Upper lobe of right lung (tissue), 1 donor: ENCODE measurements at places on chromosomes 7 and 10. TPM values are rescaled to one million over a fixed set of nuclear protein-coding genes. Genes with fewer than 3 reads are reported as not detected.

Gene SPDYE6
- not detected for total RNA-seq

Gene ADO
- 16.5 TPM for total RNA-seq

Gene KDM7A
- 16.7 TPM for total RNA-seq

Gene JAZF1
- 20.6 TPM for total RNA-seq

Gene PRPS1L1
- total RNA-seq, result not detected

Gene NPTX2
- total RNA-seq, result 2.1 TPM

Gene AKR1D1
- not detected for total RNA-seq

Gene UCN3
- 1.2 TPM for total RNA-seq

Gene OR2A25
- not detected for total RNA-seq

Gene SYT15
- total RNA-seq, result 45.4 TPM

- no peak for DNase-seq
Observed at GRCh38 chr10:98217801-98218200, 50.2 kb downstream of the LOXL4 start.

DNA sequence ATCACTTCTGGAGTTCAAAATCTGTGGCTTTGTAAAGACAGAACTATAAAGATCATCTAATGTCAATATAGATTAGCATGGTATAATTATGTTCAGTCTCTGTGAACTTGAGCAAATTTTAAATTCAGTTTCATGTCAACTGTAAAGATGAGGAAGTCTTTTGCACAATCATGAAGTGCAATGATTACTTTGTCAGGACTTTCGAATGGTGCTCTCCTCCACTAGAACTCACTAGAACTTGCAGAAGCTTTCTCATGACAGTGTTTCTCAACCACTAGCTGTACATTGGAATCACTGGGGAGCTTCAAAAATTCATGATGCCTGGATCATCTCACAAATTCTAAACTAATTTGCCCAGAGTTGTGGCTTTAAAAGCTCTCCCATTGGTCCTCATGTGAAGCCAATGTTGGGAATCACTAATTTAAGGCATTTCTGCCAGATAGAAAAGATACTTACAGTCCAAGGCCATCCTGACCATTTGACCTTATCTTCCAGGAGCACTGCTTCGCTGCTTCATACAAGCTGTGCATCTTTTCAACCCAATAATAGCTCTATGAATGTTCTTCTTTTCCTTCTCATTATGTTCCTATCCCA, 12.9 kb downstream of the OR2AE1 start:
- no peak for DNase-seq

DNA sequence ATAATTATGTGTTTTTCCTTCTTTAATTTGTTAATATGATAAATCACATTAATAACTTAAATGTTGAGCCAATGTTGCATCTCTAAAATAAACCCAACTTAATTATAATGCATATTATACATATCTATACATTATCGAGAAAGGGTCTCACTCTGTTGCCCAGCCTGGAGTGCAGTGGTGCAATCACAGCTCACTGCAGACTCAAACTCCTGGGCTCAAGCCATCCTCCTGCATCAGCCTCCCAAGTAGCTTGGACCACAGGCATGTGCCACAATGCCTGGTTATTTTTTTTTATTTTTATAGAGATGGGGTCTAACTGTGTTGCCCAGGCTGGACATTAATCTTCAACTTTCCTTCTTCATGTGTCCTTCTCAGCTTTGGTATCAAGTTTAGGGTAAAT, 98.9 kb downstream of the INHBA start:
- no peak for DNase-seq

DNA sequence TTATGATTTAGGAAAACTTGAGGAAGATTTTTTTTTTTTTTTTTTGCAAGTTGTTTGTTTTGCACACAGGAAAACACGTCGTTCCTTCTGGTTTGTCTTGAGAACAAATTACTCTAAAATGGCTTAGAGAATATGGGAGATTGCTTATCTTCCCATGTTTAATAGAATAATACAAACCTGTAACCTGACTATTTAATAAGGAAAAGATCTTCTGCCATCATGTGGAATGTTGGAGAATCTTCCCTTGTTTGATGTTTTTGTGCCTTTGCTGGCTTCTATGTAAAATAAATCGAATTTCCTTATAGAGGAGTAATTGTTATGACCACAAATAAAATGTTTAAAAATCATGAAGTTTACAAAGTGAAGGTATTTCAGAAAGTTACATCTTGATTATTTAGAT, 818.8 kb downstream of the GATA3 start:
- DNase-seq, result no peak

DNA sequence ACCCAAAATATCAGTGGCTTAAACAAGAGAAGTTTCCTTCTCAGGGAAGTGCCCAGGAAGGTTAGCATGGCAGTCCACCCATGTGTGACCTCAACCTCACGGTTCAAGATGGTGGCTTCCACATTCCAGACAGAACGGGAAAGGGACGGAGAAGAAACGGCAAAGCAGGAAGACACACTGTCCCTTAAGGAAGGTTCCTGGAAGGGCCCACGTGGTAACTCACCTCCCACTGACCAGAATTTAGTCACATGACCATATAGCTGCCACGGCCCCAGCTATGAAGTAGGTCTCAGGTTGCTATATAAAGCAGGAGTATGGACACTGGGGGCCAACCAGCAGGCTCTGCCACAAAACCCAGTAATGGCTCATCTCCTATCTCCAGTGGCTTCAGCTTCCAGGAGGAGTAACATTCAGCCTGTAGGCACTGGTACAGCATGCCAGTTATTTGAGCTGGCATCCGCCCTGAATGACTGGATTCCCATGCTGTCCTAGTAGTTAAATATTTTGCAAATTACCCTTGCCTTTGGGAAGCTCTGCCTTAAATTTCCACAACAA, 278.5 kb upstream of the KLF14 start:
- DNase-seq, result no peak

- no peak for DNase-seq
Observed at GRCh38 chr10:79453392-79453791, 8.0 kb upstream of the ZCCHC24 start.

GRCh38 chr7:131188367-131189339, 139.0 kb upstream of the MKLN1 start:
- DNase-seq, result no peak

DNA sequence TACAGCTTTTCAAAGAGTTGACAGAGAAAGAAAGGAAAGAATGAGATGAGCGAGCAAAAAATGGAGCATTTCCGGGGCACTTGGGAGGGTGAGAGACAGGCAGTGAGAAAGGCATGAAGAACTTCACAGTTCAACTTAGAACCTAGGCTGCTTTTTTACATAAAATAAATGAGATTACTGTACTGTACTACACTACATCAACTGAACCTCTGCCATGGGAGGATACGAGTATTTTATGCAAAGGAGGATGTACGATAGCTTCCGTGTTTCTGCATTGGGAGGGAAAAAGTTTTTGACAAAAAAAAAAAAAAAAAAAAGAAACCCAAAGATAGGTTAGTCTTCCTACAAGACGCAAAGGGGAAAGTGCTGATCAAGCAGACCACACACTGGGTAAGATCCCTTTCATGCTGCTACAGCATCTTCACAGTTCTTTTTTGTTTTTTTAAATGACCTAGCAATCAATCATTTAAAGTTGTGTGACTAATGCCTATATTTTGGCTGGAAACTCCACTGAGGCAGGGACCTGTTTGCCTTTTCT, 88.0 kb downstream of the RAPGEF5 start:
- DNase-seq, result no peak

DNA sequence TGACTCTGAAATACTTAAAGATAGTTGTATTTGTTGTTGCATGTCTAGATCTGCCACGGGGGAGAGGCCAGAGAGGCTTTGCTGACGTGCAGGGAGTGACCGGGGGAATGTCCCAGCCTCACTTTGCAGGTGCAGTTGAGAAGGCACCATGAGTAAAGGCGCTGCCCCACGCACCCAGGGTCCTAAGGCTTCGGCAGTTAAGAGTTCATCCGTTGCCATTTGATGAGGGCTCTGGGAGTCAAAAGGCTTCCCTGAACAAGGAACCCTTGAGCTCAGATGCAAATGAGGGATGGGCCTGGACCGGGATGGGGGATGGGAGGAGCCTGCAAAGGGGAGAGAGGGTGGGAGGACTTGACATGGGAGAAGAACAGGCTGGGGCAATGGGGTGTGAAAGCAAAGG, 20.4 kb downstream of the PPP2R2D start:
- DNase-seq, result no peak

GRCh38 chr7:8255680-8256655, 6.0 kb downstream of the ICA1 start:
- DNase-seq, result no peak

DNA sequence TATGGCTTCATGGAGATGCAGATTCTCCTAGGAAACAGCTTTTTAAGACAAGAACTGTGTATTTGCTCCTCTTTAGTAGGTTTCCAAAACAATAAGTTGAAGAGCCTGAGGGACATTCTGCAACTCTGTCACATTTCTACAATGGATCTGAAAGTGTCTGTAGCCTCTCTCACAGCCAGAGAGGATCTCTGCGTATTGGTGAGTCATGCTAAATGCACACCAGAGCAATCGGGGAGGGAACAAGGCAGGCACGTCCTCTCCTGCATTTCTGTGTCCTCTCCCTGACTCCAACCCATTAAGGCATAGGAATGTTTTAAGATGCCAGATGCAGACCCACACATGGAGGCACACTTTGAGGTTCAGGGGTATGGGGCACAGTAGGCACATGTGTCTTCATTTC, 1126.4 kb upstream of the GHITM start:
- DNase-seq, result no peak

DNA sequence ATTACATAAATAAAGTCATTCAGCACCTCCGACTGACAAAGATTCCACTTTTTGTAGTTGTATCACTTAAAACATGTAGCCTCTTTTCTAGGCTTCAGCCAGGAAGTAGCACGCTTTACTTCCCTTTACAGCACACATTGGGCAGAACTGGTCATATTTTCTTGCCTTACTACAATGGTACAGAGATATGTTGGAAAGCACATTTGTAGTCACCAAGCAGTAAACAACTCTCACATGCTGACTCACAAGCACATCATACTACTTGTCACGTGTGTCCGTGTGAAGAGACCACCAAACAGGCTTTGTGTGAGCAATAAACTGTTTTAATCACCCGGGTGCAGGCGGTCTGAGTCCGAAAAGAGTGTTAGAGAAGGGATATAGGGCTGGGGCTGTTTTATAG, 1071.8 kb downstream of the DNAJB9 start:
- no peak for DNase-seq

DNA sequence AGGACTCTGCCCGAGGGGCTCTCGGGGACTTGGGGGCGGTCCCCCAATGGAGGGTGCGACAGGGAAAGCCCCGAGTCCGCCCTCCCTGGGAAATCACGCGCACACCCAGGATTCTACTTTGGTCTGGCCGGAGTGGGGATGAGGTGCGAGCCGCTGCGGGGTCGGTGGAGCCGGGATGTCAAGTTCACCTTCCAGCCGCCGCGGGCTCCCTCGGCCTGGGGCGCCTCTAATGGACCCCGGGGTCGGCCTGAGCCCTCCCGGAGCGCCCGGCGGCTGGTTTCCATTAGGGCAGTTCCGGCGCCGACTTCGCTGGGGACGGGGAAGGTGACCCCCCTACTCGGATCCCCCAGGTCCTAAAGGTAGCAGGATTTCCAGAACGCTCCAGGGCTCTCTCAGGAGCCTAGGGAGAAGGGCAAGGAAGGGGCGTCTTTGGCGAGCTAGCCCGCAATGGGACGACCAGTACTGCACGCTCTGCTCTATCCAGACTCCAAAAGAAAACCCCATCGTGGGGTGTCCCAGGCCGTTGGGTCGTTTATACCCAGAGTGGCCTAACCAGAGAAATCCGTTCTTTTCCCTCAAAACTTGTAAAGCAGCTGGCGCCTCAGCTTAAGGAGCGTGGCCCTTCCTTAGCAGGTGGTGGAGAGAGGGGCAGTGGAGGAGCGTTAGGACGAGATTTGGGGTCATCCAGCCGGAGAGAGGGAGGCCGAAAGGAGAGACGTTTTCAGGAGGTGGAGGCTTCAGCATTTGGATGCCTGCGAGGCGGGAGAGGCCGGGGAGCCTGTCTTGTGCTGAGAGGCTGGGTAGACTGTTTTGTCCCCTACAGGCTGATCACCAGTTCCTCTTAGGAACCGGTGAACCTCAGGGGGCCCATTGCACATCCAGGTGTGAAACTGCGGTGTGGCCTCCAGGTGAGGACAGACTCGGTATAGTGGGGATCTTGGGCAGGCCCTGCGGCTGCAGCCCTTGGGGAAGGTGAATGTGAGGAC, 860 bp upstream of the WDR86 start:
- peak; percentile 64 for DNase-seq

- no peak for DNase-seq
Observed at GRCh38 chr10:88733215-88733614, 26.6 kb upstream of the LIPN start.

DNA sequence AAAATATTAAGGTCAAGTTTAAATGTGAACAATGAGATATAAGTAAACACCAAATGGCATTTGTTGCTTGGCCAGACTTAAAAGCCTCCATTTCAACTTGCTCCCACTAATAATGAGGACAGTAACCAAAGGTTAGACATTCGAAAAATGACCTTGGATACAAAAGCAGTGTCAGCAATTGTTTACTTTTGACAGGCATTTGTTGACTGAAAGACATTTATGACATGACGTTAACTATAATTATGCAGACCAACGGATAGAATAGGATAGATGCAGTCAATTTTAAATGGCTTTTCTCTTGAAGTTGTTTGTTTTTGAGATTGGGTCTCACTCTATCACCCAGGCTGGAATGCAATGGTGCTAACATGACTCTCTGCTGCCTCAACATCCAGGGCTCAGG, 6.3 kb upstream of the WNT16 start:
- DNase-seq, result no peak

DNA sequence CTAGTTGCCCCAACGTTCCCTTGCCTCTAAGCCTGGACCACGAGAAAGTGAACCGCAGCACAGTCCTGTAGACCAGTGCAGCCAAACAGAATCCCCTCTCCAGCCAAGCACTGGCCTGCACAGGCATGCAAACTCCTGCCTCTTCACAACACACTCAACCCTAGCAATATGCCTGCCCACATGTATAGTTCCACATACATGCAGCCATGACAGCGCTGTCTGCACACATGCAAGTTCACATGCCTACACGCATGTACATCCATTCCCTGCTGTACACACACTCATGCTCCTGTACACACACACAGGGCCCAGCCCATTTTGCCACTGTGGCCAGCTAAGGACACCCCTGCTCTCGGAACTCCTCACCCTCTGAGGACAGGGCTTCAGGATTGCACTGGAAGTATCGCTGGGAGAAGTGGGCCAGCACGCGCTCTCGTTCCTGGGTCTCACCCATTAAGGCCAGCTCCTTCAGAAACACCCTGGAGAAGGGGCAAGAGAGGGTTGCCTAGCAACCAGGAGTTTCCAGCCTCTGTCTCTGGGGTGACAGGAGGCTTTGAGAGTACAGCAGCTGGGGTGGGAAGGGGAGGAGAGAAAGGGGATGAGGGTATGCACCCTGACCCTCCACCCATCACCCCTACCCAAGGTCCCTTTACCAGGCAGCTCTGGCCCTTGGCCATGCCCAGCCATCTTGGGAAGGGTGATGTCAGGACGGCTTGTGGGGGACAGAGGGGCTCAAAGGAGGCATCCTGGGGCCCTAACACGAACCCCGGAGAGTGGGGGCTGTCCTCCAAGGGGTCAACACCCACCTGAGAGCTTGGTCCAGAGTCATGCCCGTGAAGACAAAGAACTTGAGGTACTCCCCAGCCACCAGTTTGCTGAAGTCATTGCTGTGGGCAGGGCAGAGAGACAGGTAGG, 7.0 kb downstream of the PSD start:
- DNase-seq, result peak; percentile 52
